SK-N-SH treated with all-trans-retinoic acid at 6 μM for 48 hours (cell line): ENCODE measurements at places on chromosomes 12 and 14.
A peak's percentile ranks its signal among the peaks of the same experiment; 100 is the strongest.

DNA sequence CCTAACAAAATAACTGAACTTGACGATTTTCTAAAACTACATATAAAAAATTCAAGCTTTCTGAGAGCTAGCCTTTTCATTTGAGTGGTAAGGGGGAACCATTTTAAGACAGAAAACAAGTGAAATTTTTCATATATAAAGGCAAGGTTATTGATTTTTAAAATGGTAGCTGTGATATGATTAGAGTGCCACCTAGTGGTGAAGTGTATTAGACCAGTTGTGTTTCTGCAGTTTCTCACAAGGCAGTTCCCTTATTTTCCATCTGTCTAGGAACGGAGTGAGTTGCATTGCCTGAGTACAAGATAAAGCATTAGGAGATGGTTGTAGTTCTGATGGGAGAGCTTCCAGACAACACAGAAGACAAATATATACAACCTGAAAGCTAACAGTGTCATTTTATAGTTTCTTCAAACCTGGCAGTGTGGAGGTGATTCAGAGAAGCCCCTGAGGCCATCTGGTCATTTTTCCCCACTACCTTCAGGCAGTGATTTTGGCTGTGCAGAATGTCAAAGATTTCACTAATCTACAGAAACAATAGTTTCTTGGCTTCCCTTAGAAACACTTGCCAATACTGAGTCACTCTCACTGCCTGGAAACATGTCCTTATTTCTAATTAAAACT is 180.8 kb downstream of the C12orf50 start:
- peak; percentile 81 for ATAC-seq

DNA sequence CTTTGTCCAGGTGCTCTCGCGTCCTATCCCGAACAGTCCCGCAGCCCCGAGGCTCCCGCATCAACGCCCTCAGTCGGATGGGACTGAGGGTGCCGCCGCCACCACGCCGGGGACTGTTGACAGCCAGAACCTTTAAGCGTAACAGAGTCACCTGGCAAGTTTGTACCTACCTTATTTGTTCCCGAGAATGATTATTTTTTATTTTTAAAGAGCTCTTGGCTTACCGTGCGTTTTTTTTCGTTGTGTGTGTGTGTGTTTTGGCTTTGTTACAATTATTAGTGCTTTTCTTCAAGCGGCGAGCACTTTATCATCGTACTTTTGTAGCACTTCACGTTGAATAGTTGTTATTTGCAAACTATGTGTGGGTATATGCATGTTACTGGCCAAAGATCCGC is 463 bp downstream of the COA8 start:
- no peak for ATAC-seq

DNA sequence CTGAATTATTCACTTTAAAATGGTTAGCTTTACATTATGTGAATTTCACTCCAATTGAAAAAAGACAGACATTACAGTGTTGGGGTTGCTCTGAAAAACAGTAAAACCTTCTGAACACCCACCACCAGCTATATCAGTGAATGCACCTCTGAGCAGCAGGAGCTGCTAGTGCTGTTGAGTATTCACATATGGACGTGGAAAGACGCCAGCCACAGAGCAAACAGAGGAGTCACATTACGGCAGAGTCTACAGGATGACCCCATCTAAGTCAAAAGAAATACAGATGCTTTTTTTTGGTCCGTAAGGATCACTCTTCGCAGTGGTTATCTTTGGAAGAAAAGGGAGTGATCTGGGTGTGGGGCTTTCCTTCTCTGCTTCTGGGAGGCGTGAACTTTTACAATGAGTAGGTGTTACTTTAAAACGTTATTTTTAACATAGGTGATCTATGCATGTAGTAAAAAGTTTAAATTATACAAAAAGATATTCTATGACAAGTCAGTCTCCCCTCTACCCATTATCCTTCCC is 4.5 kb downstream of the HVCN1 start:
- ATAC-seq, result 0 out of 3 replicates have a peak, but pooled peaks have one; percentile 30

DNA sequence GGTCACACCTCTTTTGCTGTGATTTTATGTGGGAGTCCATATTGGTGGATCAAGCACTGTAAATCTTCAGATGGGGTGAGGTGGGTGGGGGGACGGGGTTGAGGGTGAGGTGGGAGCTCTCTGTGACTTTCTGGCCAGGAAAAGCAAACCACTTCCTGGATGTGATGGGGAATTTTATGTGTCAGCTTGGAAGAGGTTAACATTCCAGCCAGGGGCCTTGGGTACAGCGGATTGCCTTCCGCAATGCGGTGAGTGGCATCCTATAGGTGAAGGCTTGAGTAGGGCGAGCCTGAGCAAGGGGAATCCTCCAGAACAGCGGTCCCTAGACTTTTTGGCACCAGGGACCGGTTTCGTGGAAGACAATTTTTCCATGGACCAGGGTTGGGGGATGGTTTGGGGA is 36.2 kb downstream of the DLK1 start:
- ATAC-seq, result no peak

GRCh38 chr12:51636986-51637385 is 46.0 kb downstream of the SCN8A start:
- no peak for ATAC-seq

- ATAC-seq, result no peak
Observed at GRCh38 chr14:24883576-24883975, 166.4 kb downstream of the STXBP6 start.

- ATAC-seq, result no peak
Observed at GRCh38 chr12:6091786-6092566, 32.5 kb downstream of the VWF start.
